Renal cortical epithelial cell (primary cell): ENCODE measurements at places on chromosomes 3 and 15. TPM values are rescaled to one million over a fixed set of nuclear protein-coding genes. Genes with fewer than 3 reads are reported as not detected.

ROBO2 gene
- 1.1 and 1.2 TPM in 2 replicates for total RNA-seq

GRCh38 chr15:57312318-57313133 lies 63.8 kb upstream of the CGNL1 start:
- peak; percentile 21 for DNase-seq

GRCh38 chr3:150291515-150291914 lies 116.6 kb upstream of the TSC22D2 start:
- no peak for DNase-seq

DNA sequence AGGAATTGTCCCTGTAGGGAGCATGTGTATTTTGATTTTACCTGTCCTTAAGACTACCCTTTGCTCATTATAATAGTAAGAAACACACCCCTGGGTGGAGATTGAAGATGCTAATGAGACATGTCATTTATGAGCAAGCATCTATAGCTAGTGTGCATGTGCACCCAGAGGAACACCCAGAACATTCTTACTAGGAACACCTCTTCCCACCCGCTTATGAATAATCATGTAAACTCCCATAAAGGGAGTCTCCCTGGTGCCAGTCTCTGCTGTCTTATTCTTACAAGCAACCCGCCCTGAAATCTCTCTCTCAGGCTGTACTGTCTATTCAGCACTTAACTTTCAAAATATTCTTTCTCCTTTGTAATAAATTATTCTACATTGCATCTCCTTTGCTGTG lies 1227.3 kb downstream of the ROBO1 start:
- no peak for DNase-seq

CACNA2D2 gene
- 0.17 and 0.55 TPM in 2 replicates for total RNA-seq

- DNase-seq, result no peak
These were observed 47.8 kb downstream of the TTC23 start for GRCh38 chr15:99201408-99202175.

GRCh38 chr3:134682196-134682880 lies 31.5 kb upstream of the KY start:
- peak; percentile 53 for DNase-seq

DNA sequence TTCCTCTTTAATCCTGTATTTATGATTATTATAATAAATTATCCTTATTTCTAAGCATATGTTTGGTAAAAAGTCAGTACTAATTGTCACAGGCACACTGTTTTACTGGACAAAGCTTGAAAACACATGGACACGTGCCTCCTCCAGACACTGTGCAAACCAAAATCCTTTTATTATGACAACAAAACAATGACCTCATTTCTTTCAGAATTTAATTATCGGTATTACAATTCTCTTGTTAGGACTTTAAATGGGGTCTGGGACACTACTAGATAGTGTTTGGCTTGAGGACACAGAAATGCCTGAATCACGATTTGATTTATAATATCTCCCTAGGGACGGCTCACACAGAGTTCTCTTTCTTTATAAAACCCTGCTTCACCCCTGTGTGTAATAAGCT lies 107.3 kb upstream of the IGSF10 start:
- DNase-seq, result no peak

GRCh38 chr3:44074181-44074580 lies 167.5 kb upstream of the TOPAZ1 start:
- no peak for DNase-seq

ZNF80 gene
- not detected in 2 replicates for total RNA-seq

GRCh38 chr15:38401106-38401505 lies 52.8 kb upstream of the FAM98B start:
- peak; percentile 29 for DNase-seq

DNA sequence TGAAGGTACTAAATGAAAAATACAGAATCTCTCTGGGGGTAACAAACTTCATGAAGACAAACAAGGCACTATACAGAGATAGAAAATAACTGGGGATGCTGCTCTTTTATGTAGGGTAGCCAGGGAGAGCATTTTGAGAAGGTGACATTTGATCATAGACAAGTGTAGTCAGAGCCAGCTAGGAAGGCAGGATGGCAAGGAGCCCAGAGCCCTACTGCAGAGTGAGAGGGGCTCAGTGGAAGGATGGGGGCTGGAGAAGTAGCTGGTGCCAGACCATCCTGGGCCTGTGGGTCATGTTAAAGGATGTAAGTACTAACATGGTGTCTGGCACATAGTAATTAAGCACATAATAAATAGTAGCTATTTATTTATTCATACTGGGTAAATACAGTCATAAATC lies 133.6 kb downstream of the MEIS2 start:
- DNase-seq, result no peak

FEZF2 gene
- total RNA-seq, result not detected in 2 replicates

DNA sequence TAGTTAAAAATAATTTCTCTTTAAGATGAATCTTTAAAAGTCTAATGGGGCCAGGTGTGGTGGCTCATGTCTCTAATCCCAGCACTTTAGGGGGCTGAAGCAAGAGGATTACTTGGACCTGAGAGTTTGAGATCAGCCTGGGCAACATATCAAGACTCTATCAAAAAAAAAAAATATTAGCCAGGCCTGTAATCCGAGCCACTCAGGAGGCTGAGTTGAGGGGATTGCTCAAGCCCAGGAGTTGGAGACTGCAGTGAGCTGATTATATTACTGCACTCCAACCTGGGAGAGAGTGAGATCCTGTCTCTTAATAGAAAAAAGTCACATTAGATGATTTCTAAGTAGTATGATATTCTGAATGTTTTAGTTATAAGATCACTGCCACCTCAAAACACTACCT lies 322.0 kb upstream of the MANF start:
- no peak for DNase-seq

THAP10 gene
- total RNA-seq, result 1.0 and 2.4 TPM in 2 replicates

CEMIP gene
- 0.20 and 0.52 TPM in 2 replicates for total RNA-seq

PAQR9 gene
- total RNA-seq, result 0.17 and 0.20 TPM in 2 replicates
